ENCODE measurements at places on chromosomes 2 and 18. TPM values are rescaled to one million over a fixed set of nuclear protein-coding genes. Genes with fewer than 3 reads are reported as not detected.

GRCh38 chr18:79769698-79770500 lies 27.8 kb upstream of the KCNG2 start:
- DNase-seq: no peak

DNA sequence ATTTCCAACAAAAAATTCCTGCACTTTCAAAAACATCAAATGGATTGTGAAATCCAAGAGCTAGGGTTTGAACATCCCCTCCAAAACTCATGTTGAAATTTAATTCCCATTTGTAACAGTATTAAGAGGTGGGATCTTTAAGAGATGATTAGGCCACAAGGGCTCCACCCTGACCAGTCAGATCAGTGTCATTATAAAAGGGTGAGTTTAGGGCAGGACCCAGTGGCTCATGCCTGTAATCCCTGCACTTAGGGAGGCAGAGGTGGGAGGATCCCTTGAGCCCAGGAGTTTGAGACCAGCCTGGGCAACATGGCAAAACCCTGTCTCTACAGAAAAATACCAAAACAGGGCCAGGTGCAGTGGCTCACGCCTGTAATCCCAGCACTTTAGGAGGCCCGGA lies 8.9 kb downstream of the GTF3C2 start:
- DNase-seq: peak; percentile 11

FAM210A gene
- total RNA-seq: 19.7 TPM

RPRM gene
- total RNA-seq: not detected

All from LHCN-M2 (cell line).